ENCODE measurements at places on chromosomes 7 and 10.

DNA sequence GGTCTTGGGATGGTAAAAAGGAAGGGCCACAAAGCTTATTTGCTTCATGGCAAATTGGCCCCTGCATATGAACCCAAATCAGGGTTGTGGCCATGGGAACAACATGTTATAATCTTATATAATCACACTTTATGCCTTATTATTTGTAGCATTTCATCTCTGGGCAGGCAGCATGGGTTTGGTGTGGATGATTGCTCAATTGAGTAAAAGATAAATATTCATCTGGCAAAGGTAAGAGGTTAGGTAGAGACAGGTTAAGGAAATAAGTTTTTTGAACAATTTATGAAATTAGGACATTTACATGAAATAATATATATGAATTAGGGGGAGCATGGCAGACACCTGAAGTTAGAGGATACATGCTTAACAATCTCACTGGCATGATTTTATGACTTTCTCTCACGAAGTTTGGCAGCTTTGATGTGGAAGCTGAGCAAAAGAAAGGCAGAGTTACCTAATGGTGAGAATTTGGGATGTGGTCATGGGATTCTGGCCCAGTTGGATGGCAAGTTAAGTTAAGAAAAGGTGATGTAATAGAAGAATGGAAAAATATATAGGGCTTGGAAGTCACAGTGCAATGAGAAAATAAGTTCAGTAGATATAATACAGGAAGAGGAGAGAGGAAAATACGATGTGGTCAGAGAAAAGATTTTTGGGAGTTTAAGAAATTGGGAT is 88.1 kb upstream of the FAM3C start:
- DNase-seq = no peak

DNA sequence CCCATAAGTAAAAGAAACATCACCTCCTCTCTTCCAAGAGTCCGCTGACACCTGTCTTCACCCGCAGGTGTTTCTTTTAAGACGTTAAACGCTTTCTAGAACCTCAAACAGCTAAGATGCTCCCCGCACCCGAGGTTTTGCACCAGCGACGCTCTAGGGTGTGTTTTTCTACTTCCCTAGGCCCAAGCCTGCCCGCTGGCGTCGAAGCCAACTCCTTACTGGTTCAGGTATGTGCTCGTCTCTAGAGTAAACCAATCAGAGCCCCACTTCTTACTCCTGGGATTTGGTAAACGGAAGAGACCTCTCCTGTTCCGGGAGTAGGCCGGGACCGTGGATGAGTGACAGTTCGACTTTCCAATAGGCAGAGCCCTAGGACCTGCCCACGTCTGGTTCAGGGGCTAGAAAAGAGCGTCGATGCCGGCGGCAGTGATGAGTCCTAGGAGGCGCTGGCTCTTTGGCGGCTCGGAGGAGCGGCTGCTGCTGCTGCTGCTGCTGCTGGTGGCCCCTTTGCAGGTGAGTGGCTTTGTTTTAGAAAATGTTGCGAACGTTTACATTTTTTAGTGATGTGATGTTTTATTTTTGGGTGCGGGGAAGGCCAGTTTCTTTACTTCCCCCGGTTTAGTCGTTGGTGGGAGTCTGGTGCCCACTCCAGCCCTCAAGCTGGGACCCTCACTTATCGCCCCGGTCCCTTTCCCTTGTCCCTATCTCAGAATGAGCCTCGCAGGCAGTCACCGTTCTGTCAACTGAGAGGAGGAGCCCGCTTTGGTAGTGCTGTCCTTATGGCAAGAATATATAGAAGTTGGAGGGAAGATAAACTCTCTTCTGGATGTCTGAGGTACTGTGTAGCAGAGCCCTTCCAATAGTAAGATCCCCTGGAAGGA is at the start of gene BPGM:
Gene BPGM, plus strand, starts transcription at position 429 of the 881 bp plus-strand sequence. CDS start 14,655 bp downstream, outside the sequence.
- DNase-seq = peak; percentile 100

- DNase-seq = no peak
These were observed 858.7 kb downstream of the CCSER2 start for GRCh38 chr10:85187047-85187446.

DNA sequence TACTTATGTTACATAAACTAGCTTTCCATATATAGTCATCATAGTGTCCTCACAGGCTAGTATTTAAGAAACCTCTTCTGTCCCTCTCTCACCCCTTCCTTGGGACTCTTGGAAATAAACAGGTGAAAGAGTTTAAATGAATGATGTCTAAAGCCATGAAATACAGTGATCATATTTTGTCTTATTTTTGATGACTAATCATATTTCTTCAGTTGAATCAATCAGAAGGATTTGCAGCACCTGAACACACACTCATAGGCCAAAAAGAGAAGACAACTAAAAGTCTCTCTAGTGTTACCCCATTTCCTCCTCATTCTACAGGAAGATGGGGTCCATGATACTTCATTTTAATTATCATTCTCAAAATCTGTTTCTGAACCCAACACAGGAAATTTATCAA is 8.6 kb upstream of the ATAD1 start:
- no peak for DNase-seq

- no peak for DNase-seq
These were observed 569 bp downstream of the SLC26A5 start for GRCh38 chr7:103445228-103446048.

GRCh38 chr10:13449296-13449695 is 79.5 kb downstream of the BEND7 start:
- no peak for DNase-seq

DNA sequence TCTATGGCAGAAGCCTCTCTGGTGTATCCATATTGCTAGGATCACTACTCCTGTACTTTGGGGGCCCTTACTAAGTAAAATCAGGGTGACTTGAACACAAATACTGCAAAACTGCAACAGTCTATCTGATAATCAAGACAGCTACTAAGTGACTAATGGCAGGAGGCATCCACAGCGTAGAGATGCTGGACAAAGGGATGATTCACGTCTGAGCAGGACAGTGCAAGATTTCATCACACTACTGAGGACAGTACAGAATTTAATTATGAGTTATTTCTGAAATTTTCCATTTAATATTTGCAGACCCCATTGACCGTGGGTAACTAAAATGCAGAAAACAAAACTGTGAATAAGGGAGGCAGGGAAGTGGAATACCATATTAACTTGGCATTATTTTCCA is 10.4 kb downstream of the CUL2 start:
- DNase-seq = peak; percentile 66

GRCh38 chr10:37803269-37803668 is 54.1 kb downstream of the ZNF248 start:
- DNase-seq = no peak

DNA sequence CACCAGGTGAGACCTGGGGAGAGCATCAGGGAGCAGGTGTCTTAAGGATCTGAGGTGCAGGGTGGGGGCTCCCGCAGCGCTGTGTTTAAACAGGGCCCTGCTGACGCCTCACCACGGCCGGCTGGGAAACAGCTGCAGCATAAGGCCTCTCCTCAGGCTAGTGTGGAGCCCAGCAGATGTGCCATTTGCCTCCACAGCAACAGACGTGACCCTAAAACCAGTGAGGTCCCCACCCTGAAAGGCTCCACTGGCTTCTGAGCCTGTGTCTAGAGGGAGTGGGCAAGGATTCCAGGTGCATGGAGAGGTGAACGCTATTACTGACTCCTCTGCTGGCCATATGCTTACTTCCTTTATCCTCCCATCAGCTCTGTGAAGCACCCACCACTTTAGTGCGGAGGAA is 47.8 kb downstream of the SYPL1 start:
- no peak for DNase-seq

GRCh38 chr7:20191391-20191869 is 25.8 kb downstream of the MACC1 start:
- no peak for DNase-seq

GRCh38 chr7:30920584-30921539 is 9.2 kb downstream of the AQP1 start:
- DNase-seq = no peak

DNA sequence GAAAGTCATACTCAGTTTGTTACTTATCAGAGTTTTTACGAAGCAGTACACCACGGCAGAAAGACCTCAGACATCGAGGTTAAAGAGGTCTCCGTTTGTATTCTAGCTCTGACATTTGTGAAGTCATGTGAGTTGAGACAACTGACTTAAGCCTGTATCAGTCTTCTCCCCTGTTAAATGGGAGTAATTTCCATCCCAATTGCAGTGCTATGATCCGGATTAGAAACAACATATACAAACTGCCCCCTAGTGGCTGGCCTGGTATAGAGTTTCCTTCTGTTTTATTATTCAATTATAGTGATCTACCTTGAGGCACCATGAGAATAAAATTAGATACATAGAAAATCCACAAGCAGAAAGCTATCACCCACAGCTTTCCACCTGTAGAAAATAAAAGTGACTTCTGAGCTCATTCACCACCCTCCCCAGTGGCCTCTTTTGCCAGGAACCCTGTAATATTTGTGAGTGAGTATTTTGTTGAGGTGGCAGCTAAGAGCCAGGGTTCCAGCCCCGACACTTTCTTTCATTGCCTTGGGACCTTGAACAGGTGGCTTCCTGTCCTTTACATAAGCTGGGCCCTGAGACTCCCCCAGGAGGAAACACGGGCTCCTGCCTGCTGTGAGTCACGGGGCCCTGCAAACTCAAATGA is 607.2 kb upstream of the MGMT start:
- DNase-seq = peak; percentile 32

- DNase-seq = no peak
These were observed 27.1 kb downstream of the DAGLB start for GRCh38 chr7:6420680-6421079.

DNA sequence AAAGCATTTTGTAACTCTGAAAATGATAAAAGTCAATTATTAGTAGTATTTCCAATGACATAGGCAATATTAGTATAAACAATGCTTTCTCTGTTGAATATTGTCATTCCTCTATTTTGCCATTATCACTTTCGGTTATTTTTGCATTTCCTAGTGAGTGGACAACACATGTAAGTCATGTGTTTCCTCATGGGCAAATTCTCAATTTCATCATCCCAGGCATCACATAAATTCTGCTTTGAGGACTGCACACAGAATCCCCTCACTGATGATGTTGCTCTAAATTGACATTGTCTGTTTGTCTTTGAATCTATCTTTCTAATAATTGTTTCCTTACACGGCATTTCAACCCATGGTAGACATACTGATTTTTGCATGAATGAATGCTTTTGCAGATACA is 337.3 kb downstream of the GFRA1 start:
- no peak for DNase-seq

DNA sequence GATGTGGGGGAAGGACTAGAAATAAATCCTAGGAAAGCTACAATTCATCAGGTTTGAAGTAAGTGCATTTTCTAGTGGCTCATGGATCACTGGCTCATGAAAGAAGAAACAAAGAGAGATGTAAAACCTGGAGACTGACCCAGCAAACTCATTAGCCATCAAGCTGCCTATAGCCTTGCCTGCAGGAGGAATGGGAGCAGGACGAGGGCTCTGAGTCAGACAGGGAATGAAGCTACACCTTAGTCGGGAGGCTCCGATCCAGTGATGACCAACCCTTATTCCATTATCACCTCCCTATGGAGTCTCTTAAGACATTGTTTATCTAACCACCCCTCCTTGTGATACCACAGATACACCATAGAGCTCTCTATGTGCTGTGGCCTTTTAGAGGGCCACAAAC is 112.5 kb upstream of the WDR11 start:
- no peak for DNase-seq

- DNase-seq = no peak
These were observed 8.4 kb upstream of the PDCD4 start for GRCh38 chr10:110863361-110863760.

- no peak for DNase-seq
These were observed 282.5 kb upstream of the KLF6 start for GRCh38 chr10:4067531-4067930.

DNA sequence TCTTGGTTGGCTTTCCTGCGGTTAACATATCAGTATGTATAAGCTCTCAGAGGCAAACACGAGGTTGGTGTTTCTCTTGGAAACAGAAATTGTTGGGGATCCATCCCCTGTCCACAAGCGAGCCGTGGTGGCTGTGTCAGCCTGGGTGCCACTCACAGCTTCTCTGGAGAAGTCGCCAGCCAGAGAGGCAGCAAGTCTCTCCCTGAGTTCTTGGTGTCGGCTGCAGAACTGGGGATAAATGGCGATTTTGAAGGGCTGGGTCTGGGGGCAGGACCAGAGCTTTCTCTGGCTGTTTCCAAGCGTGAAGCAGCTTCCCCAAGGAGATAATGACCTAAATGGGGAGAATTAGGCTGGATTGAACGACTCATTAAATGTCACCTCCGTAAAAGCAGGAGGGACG is 335.3 kb downstream of the GLRX3 start:
- DNase-seq = no peak

GRCh38 chr7:151599401-151600227 is 79.9 kb upstream of the RHEB start:
- DNase-seq = peak; percentile 66

- DNase-seq = peak; percentile 5
These were observed 324.3 kb upstream of the GALNT17 start for GRCh38 chr7:70807650-70808049.

GRCh38 chr7:150942001-150942590 is 36.0 kb downstream of the KCNH2 start:
- DNase-seq = no peak

GRCh38 chr10:32357056-32357735 is 10.2 kb upstream of the EPC1 start:
- DNase-seq = no peak

DNA sequence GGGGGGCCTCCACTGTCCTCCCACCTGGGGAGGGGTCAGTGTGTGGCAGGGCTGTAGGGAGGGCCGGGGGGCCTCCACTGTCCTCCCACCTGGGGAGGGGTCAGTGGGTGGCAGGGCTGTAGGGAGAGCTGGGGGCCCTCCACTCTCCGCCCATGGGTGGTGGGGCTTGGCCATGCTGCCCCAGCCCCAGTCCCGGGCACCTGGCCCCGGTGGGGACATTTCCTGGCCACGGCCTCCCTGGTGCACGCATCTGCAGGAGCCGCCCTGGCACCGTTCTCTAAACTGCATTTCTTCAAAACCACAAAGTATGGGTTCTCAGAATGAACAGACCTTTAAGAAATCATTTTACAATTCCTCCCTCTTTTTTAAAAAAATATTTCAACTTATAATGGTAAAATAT is 89.3 kb upstream of the PDGFA start:
- no peak for DNase-seq

GRCh38 chr10:121332353-121332752 is 265.9 kb downstream of the FGFR2 start:
- no peak for DNase-seq

DNA sequence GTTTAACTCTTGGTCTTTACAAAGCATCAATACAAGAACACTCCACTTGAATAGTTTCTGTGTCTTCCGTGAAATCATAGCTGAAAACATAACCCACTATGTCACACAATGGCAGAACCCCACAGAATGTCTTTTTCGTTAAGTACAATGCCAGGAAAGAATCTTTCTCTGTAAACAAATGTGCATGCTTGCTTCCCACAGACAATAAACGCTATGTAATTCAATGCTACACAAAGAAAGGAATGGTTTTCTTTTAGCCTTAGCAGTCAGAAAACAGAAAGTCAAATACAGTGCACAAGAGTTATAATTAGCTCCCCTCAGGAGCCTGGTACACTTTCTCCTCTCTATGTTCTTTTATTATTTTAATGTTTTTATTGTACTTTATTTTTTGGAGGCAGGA is 186.1 kb downstream of the SRPK2 start:
- DNase-seq = no peak

DNA sequence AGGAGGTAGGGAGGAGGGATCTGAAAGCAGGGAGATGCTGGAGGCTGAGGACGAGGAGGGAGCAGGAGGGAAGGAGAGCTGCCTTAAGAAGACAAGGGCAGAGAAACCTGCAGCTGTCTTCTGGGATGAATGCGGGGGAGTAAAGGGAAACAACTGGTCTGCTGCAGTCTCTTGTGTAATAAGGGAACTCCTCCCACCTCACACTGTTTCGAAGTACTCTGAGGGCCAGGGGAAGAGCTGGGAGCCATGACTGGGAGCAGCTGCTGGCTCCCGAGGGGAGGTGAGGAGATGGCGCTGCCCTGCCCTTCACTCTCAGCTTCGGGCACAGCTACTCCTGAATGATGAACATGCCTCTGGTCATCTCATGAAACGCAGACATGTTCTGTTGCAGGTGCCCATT is 65.1 kb downstream of the CLEC2L start:
- no peak for DNase-seq

Measured in A549 (cell line).